Fibroblast of pulmonary artery (primary cell): ENCODE measurements at places on chromosomes 7 and 10.

GRCh38 chr7:139422126-139422525 lies 61.3 kb downstream of the KLRG2 start:
- no peak for DNase-seq

DNA sequence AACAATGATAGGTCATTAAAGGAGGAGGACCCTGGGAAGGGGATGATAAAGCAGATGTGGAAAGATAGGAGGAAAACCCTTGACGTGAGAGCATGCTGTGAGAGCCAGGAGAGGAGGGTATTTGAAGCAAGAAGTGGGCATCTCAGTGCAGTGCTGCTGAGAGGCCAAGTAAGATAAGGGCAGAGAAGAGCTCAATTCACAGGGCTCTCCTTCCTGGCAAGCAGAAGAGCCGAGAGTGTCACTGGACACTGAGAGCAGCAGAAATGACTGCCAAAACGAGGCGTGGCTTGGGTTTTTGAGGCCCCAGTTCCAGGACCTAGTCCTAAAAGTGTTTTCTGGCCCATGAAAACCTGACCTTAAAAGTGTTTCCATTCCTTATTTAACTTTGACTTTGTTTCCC lies 213.5 kb downstream of the LHFPL3 start:
- DNase-seq: no peak

GRCh38 chr7:151409667-151410404 lies at the start of gene WDR86:
Gene WDR86 (minus strand): TSS chr7:151410038. CDS start chr7:151409589, 449 bp downstream.
- no peak for DNase-seq

DNA sequence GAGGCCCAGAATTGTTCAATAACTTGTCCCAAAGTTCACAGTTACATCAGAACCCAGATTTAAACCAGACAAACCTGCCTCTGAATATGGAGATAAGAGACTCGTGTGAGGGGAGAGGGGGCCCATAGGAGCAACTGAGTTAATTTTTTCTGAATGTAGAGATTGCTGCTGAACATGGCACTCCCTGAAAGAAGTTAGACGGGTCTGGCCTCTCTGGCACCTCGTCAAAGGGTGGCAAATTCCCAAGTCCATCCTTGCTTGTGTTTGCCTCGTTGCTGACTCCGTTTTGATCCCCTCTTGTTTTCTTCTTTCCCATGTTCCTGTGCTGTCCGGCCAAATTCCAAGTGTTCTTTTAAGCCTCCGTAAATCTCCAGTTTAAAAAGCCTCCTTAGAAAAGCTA lies 35.2 kb upstream of the YAE1 start:
- no peak for DNase-seq

GRCh38 chr10:93600446-93601145 lies 439 bp downstream of the RBP4 start:
- peak; percentile 43 for DNase-seq

GRCh38 chr10:44512431-44513022 lies 127.6 kb upstream of the CXCL12 start:
- DNase-seq: no peak

GRCh38 chr10:12852687-12853086 lies 148.8 kb downstream of the CCDC3 start:
- no peak for DNase-seq

GRCh38 chr10:121734589-121735045 lies 136.4 kb upstream of the FGFR2 start:
- DNase-seq: peak; percentile 27

DNA sequence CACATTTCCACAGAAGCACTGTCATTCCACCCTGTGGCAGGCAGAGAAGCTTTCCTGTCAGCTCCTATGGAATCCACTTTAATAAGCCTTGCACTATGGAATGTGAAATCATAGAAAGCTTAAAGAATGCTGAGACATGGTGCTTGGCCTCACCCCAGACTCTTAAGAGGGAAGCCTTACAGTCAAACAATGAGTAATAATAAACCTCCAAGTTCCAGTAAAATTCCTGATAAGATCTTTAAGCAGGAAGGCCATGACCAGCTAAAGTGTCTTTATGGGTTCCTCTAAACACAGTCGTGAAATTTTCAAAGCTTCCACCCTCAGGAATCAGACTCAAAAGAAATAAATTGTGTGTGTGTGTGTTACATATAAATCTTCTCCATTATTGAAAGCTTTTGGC lies 11.9 kb upstream of the TEX36 start:
- DNase-seq: peak; percentile 71

GRCh38 chr7:70893422-70893821 lies 238.5 kb upstream of the GALNT17 start:
- no peak for DNase-seq

DNA sequence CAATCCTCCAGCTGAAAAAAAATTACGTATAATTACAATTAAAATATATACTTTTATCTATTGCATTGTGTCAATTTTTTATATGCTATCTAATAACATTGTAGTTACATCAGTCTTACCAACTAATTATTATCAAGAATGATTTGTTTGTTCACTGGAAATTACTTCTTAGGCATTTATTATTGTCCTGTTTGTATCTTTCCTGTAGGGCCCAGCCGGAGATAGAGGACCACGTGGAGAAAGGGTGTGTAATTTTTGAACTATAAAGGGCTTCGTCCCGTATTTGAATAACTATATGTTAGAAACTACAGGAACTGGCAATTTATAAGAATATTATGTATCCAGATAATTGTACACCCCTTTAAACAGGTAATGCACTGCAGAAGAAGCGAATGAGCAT lies 4.1 kb downstream of the COL1A2 start:
- DNase-seq: no peak

GRCh38 chr10:110312206-110312605 lies 7.5 kb upstream of the SMNDC1 start:
- no peak for DNase-seq

DNA sequence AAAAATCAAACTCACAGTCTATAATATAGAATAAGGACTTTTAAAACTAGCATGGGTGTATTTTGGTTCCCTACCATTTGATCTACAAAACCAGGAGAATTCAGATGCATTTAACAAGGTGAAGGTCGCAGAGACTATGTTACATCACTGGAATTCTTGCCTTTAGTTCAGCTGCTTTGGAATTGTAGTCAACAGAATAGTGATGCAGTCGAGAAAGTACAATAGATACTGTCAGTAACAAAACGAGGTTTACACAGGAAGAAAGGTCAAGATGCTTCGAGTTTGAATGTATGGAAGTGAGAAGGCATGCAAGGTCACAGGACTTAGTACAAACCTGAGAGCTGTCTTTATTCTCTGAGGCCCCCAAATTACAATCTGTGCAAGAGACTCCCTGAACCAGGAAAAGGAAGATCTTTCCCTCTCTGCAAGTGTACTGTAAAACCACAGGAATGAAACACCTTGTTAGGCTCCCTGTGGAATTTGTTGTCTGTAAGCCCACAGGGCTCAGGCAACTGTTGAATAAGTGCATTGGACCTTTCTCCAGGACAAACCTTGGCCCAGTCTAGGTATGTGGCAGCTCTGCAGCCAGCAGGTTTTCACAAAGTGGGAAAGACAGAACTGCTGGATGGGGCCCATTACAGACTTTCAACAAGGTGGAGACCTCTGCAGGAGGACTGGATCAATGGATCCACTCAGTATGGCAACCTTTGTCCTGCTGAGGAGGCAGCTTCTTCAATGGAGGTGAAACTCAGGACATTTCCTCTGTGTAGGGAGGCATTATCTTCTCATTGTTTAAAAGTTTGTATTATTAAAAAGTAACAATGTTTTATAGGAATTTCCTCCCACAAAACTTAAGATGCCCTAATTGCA lies 101.1 kb upstream of the GSDME start:
- no peak for DNase-seq

- no peak for DNase-seq
These were observed 64.7 kb upstream of the LRGUK start for GRCh38 chr7:134062460-134062859.

- DNase-seq: peak; percentile 28
These were observed 255.6 kb upstream of the HABP2 start for GRCh38 chr10:113297226-113297625.

DNA sequence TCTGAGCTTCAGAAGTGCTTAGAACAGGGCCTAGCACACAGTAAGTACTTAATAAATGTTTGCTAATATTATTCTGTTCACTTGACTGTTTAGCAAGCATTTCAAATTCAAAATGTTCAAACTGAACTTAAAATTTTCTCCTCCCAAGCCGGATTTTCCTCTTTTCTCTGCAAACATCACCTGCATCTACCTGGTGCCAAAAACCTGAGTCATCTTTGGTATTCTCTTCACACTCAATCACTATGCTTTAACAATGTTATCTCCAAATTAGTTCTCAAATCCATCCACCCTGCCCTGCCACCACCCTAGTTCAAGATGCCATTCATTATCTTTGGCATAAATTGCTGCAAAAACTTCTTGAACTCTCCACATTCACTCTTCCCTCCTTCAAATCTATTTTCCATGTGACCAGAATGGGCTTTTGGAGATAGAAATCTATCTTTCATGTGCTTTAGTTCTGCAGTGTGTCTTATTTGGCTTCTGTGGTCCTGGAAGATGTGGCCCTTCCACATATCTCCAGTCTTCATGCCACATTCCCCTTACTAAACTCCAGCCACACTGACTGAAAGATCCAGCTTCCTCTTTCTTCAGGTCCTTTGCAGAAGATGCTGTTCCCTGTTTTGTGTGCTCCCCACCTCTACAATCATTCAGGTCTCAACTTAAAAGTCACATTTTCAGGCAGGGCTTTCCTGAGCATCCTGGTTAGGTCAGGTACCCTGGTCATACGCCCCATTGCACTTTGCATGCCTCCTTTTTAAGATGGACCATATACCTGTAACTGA lies 2.0 kb downstream of the GGCT start:
- no peak for DNase-seq

GRCh38 chr7:21317966-21318915 lies 109.6 kb upstream of the SP4 start:
- DNase-seq: peak; percentile 34

- DNase-seq: no peak
These were observed 112.9 kb downstream of the SAMD9 start for GRCh38 chr7:93004906-93005305.

DNA sequence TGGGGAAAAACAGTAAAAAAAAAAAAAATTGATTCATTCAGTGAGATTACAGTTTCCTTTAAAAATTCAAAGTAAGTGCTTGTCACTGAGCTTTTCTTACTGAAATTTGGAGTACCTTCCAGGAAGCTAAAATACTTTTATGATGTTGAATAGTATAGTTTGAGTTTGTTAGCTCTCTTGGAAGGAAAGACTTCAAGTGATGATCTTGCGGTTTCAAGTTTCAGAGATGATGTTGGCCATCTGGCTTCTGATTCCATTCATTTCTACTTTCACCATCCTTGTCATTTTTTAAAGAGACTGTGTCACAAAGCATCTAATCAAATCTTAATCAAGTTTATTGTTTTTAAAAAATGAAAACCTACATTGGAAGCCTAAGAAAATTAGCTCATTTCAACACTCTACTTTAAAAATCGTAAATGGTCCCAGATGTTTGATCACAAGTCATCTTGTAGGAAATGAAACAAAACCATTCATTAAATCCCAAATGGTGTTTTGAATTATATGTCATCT lies 4.9 kb upstream of the HERPUD2 start:
- no peak for DNase-seq

DNA sequence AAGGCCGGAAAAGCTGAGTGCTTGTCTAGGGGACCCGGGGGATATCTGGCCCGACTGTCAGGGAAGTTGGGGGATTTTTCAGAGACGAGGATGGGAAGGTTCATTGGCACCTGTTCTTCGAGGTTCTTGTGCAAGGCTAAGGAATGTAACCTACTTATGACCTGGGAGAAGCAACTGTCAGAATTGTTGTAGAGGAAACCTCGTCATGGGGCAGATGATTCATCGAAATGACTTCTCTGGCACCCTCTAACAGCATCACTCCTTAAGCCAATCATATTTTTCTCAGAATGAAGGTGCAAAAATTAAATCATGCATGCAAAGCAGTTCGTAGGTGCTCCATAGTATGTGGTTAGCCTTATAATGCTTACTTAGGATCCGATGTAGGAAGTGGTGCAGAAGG lies 58.6 kb downstream of the PLXDC2 start:
- no peak for DNase-seq

DNA sequence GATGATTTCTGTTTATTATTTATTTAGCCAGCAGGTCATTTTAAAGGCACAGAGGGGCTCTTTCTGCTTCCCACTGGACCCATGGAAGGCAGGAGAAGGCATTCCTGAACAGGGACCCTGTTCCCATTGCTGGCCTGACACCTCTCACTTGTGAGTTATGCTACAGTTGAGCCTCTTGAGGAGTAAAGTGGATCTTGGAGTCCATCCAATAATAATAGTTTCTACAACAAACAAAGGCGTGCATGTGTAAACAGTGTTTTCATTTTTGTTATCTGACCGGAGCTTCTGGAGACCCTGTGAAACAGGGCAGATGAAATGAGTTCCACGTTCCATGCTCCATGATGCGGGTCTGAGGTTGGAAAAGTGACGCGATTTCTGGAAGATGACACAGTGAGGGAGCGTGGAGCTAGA lies 127.3 kb upstream of the HABP2 start:
- no peak for DNase-seq

DNA sequence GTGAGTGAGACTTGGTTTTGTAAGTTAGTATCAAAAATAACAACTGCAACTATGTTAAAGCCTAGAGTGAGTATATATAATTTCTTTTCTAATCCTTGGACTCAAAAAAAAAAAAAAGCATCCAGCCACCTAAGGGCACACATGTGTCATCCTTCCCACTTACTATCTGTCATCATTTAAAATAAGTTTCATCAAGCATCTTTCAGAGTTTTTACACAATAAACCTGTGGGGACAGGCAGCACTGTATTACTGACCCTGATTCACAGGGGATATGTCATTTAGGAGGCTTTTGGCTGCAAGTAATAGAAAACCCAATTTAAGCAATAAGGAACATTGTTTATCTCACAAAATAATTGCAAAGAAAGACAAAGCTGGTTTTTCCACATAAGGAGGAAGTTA lies 32.3 kb upstream of the OSBPL3 start:
- DNase-seq: no peak

GRCh38 chr10:50456719-50457118 lies 167.0 kb downstream of the SGMS1 start:
- DNase-seq: no peak

GRCh38 chr10:118950190-118950680 lies 79.3 kb upstream of the NANOS1 start:
- DNase-seq: peak; percentile 41

DNA sequence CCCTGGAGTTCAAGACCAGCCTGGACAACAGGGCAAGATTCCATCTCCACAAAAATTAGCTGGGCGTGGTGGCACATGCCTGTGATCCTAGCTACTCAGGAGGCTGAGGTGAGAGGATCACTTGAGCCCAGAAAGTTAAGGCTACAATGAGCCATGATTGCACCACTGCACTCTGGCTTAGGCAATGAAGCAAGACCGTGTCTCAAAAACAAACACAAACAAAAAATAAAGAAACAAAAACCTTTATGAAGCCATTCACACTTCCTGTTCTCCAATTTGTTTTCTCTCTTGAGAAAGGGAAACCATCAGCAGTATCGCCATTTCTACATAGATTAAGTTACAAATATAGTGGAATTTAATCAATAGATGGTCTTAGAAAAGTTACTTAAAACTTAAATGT lies 19.8 kb downstream of the YME1L1 start:
- DNase-seq: no peak

GRCh38 chr7:39269034-39269433 lies 291.3 kb downstream of the POU6F2 start:
- no peak for DNase-seq

GRCh38 chr7:43328785-43329380 lies 216.4 kb downstream of the HECW1 start:
- DNase-seq: no peak
